Vagina (tissue), 2 donors: ENCODE measurements at places on chromosomes 1 and 21.
A peak's percentile ranks its signal among the peaks of the same experiment; 100 is the strongest.

GRCh38 chr1:41192456-41193178, 49.5 kb downstream of the SCMH1 start:
- no peak for DNase-seq

- DNase-seq: no peak
These were observed 98.1 kb upstream of the GUCA2B start for GRCh38 chr1:42055061-42055460.

- DNase-seq: no peak
These were observed 51.7 kb downstream of the ITPKB start for GRCh38 chr1:226687426-226687825.

DNA sequence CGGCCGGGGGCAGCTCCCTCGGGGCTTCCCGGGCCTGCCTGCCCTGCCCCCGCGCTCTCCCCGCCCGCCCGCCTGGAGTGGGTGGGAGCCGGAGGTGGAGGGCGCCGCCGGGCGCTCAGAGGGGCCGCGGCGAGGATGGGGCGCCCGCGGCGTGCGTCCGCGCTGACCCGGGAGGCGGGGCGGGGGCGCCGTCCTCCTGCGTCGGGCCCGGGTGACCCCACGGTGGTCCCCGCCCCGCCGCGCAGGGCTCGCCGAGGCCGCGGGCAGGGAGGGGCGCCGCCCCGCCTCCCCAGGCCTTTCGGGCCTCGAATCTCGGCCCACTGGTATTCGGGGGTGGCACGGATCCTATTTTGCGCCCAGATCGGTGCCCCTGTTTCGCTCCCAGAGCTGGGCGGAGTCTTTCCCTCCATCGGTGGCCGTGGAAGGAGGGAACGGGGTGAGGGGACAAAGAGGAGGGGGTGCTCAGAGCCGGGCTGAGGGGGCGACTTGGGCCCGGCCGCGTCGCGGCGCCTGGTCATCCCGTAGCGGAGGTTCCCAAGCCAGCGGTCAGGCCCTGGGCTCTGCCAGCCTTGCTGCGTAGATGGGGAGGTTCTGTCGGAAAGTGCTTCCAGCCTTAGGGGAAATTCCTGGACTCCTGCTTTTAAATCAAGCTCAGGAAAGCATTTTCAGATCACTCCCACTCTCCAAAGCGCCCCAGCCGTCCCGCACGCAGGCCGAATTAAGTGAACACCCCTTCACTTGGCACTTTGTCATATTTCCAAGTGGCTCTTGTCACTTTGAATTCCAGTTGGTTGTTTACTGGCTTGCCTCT, 545 bp downstream of the PATJ start:
- no peak for DNase-seq

- no peak for DNase-seq
These were observed 13.1 kb upstream of the PTP4A2 start for GRCh38 chr1:31951276-31951675.

DNA sequence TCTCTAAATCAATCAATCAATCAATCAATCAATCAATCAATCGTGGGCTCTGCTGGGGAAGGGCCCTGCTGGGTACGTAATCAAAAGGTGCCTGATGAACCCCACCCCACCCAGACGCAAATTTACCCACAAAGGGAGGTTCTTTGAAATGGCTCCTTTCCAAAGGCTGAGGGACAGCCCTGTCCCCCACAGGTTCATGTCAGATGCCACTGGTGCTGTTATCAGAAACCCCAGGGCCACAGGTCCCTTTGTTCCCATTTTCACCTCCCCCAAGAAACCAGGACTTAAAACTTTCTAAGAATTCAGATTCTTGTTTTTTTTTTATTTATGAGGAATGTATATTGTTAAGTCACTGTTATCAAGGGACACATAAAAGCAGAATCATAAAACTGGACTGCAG, 14.2 kb downstream of the CHRNB2 start:
- DNase-seq: no peak

- no peak for DNase-seq
These were observed 2.2 kb upstream of the C1orf167 start for GRCh38 chr1:11759791-11760190.

DNA sequence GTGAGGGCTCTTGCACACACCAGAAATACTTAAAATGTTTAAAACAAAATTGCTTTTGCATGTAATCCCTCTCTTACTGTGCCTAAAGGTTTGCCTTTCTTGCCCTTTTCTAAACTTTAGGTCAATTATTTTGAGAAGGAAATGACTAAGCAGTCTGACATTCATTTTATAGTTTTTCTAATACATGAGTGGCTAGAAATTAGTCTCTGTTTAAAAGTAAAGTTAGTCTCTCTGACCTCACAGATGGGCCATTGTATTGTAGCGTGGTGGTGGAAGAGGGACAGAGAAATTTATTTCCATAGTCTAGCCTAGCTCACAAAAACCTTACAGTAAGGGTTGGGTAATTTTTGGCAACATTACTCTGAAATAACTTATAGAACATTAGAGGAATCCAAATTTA, 3.6 kb upstream of the COL11A1 start:
- no peak for DNase-seq

GRCh38 chr1:241012708-241013340, 344.2 kb downstream of the RGS7 start:
- no peak for DNase-seq

DNA sequence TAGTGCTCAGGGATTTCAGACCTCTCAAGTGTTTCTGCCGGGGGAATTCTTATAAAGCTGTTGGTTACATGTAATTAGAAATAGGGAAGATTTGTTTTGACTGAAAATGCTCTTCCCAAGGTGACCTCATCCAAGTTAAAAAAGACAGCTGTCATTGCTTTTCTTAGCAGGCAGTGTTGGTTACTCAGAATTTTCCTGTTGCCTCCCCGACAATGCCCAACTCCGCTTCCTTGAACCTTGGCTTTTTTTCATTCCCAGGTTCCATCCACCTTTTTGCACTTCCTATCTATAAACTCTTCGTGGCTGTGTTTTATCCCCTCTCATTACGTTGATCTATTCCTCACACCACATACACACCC, 825 bp upstream of the DPH5 start:
- no peak for DNase-seq

- no peak for DNase-seq
These were observed 72.5 kb downstream of the RPS6KC1 start for GRCh38 chr1:213123536-213123935.

DNA sequence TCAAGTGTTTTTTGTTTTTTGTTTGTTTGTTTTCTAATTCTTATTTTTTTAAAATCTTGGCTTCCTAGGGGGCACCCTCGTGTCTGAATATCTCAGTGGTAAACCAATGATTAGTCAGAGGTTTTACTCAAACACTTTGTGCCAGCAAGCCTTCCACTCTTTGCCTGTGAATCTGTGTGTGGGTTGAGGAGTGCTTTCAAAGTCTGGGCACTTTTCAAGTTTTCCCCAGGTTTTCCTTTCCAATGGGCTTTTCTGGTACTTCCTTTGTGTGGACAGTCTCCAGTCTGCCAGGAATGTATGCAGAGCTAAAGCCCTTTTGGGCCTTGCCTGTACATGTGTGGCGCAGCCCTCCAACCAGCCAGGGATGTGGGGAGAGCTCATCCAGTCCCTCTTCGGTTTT, 9.7 kb upstream of the PPIE start:
- no peak for DNase-seq

- DNase-seq: no peak
These were observed 51.0 kb upstream of the POU2F1 start for GRCh38 chr1:167169642-167170041.

- DNase-seq: no peak
These were observed 46.5 kb upstream of the PODN start for GRCh38 chr1:53015508-53015860.

DNA sequence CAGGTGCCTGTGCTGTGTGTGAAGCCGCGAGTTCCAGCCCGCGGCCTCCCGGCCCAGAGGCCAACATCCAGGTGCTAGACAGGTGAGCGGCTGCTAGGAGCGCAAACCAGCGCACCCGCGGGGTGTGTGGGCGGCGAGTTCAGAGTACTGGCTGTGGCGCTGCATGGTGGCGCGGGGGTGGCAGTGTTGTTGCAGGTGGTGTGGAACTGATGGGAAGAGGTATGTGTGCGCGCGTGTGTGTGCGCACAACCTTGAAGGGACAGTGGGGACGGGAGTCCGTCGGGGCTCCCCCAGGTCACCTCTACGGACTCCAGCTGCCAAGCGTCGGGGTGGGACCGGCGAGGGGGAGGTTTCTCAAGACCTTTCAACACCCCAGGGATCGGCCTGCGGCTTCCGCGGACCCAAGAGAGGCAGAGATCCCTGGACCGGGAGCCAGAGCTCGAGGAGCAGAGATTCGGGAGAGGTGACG, 433 bp upstream of the DMBX1 start:
- DNase-seq: no peak

- no peak for DNase-seq
These were observed 338.7 kb downstream of the SIPA1L2 start for GRCh38 chr1:232291261-232291660.

DNA sequence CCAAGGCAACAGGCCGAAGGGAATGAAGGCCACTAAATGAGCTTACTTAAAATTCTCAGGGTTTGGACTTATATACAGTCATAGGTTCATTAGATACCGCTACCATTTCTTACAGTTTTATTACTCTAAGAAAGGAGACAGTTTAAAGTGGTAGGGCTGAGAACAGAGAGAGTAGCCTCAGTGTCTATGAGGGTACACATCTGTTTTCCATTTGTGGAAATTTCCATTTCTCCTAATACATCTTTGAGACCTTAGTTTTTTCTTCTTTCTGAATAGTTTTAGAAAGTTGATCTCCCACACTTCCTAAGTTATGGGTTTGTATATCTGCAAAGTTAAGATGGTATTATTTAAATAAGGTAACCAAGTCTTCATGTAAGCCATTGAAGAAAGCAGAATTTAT, 1279.1 kb downstream of the NCAM2 start:
- no peak for DNase-seq

GRCh38 chr1:156510709-156511108, 10.1 kb upstream of the MEF2D start:
- DNase-seq: no peak

GRCh38 chr1:109897259-109897955, 13.2 kb upstream of the CSF1 start:
- no peak for DNase-seq

- DNase-seq: no peak
These were observed 277.0 kb upstream of the C1orf105 start for GRCh38 chr1:172143384-172144055.

DNA sequence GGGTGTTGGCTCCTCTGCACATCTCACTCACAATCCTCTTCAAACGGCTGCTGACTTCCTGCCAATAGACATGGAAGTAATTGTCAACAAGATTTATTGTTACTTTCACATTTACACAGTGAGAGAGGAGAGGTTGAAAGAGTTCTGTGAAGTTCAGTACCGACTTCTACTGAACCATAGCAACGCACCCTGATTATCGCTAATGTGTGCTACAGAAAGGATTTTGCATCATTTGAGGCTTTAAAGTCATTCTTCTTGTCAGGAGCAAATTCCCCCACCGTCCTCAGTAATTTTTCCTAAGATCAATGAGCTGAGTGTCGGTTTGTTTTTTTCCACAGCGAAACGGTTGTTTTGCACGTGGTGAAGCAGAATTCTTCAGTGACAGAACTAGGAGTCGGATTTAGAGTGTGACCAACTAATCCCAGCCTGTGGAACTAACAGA, 361.0 kb downstream of the ADGRL2 start:
- DNase-seq: no peak

- DNase-seq: no peak
These were observed 2.3 kb upstream of the NENF start for GRCh38 chr1:212430416-212430815.

- DNase-seq: no peak
These were observed 274.5 kb downstream of the SRGAP2C start for GRCh38 chr1:121459235-121459634.

GRCh38 chr1:177246710-177247580, 76.2 kb downstream of the BRINP2 start:
- DNase-seq: no peak

- DNase-seq: no peak
These were observed 13.4 kb downstream of the OSCP1 start for GRCh38 chr1:36436821-36437220.

- DNase-seq: no peak
These were observed 3.0 kb downstream of the PEAR1 start for GRCh38 chr1:156896490-156897033.

GRCh38 chr1:234533034-234533891, 54.3 kb upstream of the TARBP1 start:
- DNase-seq: peak; percentile 97

DNA sequence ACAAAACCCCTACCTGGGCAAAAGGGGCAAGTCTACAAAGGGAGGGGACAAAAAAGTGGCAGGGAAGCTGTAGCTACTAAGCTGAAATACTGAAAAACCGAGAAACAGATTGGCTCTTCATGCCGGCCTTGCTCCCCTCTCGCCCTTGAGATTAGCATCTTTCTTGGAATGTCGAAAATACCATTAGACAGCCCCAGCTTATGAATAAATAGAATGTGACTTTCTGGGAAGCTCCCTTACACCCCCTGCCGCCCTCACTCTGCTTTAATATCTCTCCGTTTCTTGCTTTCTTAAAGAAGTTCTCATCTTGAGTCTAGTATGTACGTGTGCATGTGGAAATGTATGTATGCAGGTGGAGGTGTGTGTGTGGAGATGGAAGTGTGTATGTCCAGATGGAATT, 14.1 kb downstream of the TRAF3IP3 start:
- DNase-seq: no peak

GRCh38 chr1:189675712-189676244, 801.9 kb downstream of the BRINP3 start:
- DNase-seq: no peak

DNA sequence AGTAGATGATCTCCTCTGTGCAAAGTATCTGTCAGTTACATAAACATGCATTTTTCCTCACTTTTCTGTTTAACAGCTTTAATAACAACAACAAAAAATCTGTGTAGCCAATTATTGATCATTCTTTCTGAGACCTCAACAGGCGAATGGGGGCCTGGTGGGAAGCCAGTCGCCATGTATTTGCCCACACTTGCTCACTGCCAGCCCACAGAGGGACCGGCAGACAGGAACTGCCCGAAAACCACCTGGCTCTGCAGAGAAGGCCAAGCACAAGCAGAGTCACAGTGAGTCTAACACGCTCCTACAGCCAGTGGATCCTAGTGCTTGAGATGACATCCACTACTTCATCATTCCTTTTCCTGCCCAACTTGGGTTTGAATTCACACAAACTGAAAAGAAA, 56.1 kb downstream of the NPHP4 start:
- peak; percentile 8 for DNase-seq

- DNase-seq: no peak
These were observed 29.7 kb downstream of the LRP8 start for GRCh38 chr1:53298045-53298637.

GRCh38 chr1:197269053-197269452, 1.0 kb downstream of the CRB1 start:
- DNase-seq: no peak
